ENCODE measurements at places on chromosomes 7 and 10.

DNA sequence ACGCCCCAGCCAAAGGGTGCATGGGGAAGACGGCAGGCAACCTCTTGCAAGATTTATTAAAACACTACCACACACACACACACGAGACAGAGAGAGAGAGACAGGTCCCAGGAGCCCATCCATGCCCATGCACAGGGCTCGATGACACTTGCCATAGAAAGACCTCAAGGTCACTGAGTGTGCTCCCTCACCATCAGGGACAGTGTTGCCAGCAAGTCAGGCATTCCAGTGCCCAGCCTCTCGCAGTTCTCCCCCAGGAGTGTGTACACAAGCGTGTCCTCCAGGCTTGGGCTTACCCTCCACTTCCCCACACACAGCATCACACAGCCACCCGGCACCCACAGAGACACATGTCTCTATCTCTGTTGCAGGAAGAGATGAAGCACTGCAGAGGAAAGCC lies 46.8 kb upstream of the SLF2 start:
- no peak for DNase-seq

GRCh38 chr7:33794419-33794818 lies 110.9 kb upstream of the BMPER start:
- no peak for DNase-seq

DNA sequence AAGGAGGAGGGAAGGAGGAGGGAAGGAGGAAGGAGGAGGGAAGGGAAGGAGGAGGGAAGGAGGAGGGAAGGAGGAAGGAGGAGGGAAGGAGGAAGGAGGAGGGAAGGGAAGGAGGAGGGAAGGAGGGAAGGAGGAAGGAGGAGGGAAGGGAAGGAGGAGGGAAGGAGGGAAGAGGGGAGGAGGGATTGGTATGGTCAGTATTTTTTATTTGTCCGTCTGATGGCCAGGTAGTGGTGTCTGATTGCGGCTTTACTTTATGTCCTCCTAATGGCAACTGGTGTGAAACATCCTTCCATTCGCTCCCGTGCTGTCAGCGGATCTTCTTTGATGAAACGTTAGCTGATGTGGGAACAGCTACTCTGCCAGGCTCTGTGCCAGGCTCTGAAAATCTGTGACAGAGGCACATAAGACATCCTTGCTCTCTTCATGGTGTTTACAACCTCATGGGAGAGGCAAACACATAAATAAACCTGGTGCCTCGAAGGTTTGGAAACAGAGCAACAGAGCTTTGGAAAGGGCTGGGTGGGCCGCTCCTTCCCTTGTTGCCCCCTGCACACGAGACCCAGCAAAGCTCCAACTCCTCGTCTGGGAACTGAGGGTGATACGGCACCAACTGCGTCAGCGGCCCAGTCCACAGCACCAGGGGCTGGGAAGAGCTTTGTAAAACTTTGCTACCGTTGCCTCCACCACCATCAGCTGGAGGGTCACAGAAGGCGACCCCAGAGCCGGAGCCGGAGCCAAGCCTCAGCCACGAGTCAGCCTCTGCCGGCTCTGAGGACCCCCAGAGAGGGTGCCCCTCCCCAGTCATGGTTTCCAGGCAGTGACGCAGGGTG lies 40.3 kb downstream of the PDGFA start:
- no peak for DNase-seq

GRCh38 chr7:37480041-37481031 lies 31.7 kb upstream of the ELMO1 start:
- no peak for DNase-seq

DNA sequence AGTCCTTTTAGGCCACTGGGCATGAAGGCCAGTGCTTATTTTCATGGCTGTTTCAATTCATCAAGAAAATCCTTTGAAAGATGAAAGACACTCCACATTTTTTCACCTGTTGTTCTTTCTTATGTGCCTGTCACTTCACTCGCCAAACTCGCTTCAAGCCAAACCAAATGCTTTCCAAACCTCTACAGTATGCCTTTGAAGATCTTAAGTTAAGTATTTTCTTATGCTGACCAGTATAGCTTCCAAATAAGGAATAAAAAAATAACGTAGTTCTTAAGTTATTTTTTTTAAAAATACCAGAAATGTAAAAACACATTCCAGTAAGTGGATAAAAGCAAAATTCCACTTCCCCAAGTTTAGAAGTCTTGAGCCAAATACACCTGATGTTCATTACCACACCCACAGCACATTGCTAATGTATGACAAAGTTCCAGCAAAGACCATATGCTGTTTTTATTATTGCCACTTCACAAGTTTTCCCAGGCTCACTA lies 186.1 kb downstream of the MTERF1 start:
- DNase-seq = no peak

DNA sequence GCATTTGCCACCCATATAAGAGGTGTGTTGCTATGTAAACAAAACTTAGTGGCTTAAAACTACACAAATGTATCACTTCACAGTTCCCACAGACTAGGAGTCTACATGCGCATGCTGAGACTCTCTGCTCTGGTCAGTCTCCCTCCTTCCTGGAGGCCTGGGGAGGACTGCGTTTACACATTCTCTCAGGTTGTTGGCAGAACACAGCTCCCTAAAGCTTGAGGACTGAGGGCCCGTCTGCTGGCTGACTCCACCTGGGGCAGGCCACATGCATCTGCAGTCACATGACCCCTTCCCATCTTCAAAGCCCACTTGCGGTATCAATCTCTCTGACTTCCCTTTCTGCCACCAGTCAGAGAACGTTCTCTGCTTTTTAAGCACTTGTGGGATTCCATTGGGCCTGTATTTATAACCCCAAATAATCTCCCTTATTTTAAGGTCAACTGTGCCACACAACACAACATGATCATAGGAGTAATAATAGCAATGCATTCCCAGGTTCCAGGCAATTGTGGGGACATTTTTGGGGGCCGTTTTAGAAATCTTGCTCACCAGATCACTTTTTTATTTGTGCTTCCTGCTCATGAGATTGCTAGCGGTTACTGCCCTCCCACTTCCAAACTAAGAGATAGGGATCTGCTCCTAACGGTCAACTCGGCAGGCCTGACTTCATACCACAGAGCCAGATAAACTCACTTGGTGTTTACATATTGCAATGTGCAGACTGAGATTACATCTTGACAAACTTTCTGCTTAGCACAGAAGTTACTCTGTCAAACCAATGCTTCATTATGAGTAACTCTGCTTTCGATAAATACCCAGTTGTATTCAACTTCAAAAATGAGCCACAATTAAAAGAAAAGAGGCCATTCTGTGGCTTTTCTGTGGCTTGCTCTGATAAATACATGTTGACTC lies 96.3 kb downstream of the ALOX5 start:
- DNase-seq = peak; percentile 13

DNA sequence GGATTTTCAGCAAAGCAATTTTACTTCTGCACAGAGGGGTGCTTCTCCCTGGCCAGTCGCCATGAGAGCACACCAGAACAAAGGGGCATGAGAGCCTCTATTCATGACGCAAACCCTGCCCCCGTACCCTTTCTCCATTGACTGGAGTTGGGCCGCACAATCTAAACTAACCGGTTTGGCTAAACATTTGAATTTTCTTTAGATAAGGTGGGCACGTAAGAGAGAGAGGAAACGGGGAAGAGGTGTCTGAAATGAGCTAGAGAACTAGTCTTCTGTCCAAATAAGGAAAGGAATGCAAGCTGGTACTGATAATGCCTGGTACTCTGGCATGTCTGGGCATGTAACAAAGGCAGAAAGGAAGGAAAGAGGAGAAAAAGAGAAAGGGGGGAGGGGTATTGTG lies 13.2 kb upstream of the SCIN start:
- no peak for DNase-seq

- no peak for DNase-seq
Observed at GRCh38 chr7:113004726-113005454, 81.7 kb downstream of the GPR85 start.

DNA sequence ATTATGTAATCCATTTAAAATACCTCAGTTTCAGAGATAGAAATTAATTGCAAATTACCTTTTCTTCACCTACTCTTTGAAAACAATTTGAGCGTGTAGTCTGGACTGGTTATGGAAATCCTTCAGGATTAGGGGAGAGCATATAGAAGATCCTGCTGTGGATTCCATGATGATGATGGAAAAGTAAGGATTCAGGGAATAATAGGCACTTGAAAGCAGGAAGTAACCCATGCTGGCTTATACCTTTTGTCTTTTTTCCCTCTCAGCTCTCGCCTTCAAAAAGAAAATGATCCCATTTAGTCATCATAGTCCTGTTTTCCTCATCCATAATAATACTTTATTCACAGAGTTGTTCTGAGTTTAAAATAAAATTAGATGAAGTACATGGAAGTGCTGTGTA lies 4.4 kb downstream of the HBP1 start:
- DNase-seq = no peak

GRCh38 chr7:132152131-132152889 lies 424.0 kb downstream of the PLXNA4 start:
- no peak for DNase-seq

- DNase-seq = peak; percentile 98
Observed at GRCh38 chr7:123557398-123558288, at the start of gene NDUFA5. Gene NDUFA5 (minus strand): TSS chr7:123557818. CDS start chr7:123557795, 23 bp downstream.

DNA sequence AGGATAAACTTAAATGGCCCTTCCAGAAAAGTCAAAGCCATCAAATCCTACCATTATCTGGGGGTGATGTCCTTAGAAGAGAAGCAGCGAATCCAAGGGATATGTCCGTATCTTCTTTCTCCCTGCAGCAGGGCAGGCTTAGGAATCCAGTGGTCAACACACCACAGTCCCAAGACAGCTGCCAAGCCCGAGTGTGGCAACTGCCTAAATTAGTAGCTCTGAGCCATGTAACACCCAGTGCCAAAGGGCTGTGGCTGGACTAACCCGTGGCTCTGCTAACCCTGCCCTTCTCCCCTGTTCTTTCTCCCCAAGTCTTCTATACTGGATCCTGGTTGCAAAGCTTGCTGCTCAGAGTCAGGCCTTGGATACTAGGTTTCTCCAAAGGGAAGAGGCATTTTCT lies 74.8 kb downstream of the CDK1 start:
- DNase-seq = no peak

DNA sequence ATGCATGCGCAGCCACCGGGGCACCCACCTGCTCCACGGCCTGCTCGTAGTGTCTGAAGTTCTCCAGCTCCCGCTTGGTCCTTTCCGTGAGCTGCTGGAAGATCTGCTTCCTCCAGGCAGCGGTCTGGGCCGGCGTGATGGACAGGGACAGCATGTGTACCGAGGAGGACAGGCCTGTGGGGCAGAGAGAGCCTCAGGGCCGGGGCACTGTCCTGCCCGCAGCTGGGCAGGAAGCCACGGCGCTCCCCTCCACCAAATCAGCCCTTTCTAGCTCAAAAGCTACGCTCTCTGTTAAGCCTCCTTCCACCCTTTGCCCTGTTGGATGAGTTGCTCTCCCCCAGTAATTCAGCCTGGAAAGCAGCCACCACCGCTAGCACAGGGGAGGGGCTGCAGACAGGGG lies 19.2 kb downstream of the TECPR1 start:
- no peak for DNase-seq

DNA sequence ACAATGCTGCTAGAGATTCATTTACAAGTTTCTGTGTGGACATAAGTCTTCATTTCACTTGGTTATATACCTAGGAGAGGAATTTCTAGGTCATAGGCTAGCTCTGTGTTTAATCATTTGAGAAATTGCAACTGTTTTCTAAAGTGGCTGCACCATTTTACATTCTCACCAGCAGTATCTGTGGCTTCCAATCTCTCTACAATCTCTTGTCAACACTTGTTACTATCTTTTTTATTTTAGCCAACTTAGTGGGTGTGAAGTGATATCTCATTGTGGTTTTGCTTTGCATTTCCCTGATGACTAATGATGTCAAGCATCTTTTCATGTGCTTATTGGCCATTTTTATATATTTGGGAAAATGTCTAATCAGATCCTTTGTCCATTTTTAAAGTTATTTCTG lies 53.0 kb upstream of the DRGX start:
- DNase-seq = no peak

DNA sequence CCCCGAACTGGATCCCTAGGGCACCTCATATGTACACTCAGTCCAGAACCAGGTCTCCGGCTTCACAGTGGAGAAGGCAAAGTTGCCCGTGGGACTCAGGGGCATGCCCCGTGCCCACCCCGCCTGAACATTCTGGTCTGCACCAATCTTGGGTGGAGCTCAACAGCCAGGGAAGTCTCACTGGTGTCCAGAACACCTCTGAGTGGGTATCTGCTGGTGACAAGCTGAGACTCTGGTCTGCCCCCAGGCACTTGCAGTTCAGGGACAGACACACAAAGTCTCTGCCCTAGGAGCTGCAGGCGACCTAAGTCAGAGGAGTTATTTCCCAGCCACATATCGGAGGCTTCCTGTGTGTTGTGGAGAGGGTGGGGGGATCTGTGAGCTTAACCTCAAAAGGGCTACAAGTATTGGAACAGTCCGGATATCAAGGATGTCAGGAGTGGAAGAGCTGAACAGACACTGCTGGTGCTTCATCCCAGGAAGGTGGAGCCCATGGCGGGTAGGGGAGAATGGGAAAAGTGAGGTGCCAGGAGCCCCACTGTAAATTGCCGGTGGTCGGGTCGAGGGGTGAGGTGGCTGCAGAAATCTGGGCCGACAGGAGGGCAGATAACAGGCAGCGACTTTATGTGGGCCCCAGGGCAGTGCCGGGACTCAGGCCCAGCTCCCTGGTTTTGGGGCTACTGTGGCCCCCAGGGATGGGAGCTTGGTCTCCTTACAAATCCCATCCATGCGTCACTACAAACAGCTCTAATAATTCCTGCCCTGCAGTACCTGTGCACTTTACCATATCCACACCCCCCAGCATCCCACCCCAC lies 8.6 kb upstream of the TLX1 start:
- no peak for DNase-seq

GRCh38 chr10:129329385-129330055 lies 137.5 kb upstream of the MGMT start:
- no peak for DNase-seq

GRCh38 chr10:46534828-46535524 lies 21.5 kb downstream of the GPRIN2 start:
- DNase-seq = no peak

DNA sequence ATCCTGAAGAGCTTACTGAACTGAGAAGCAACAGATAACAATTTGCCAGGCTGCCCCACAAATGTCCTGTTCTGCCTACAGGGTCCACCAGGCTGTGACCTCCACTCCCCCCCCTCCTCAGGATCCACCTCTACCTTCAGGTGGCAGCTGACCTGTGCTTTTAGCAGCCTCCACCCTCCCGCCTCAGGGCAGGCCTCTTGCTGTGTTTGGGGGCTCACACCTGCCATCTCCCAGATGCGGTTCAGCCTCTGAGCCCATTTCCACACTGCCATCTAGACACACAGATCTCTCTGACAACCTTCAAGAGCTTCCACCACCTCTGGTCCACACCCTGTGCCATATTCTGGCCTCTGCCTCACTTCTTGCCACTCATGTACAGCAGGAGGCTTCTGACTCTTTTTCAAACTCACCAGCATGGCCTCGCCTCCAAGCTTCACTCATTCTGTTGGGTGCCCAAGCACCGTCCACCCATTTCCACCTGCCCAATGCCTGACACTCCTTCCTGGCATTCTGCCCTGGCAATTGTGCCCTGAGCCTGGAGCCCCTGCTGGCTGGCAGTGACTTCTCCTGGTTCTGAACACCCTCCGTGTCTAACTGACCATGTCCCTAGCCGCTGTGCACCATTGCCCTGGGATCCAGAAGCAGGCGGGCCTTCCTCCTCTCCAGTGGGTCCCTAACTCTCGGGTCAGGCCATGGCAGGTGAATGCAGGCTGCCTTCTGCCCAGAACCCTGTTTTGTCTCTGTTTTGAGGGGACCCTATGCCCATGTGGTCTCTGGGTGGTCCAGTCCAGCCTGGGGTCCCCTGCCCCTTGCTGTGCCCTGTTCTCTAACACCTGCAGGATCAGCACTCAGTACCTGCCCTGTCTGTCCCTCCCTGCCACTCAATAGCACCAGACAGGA lies 18.5 kb downstream of the TMEM72 start:
- no peak for DNase-seq
